ENCODE measurements at places on chromosomes 16 and 17.

- no peak for DNase-seq
These were observed 30.3 kb upstream of the RCVRN start for GRCh38 chr17:9935408-9935807.

- DNase-seq: no peak
These were observed 214.4 kb downstream of the C16orf78 start for GRCh38 chr16:49588026-49588425.

DNA sequence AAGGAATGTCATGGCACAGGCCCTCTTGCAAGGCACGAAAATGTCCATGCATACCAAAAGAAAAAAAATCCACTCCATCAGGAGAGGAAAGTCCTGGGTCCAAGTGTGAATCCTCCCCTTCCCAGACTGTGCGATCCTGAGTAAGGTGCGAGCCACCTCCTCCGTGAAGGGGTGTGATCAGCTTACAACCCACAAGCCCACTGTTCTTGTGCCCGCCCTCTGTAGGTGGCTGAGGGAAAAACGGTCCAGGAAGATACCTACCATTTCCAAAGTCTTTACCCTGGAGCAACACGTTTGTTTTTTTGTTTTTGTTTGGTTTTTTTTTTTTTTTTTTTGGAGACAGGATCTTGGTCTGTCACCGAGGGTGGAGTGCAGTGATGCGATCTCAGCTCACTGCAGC, 116.5 kb downstream of the ZNF423 start:
- no peak for DNase-seq

DNA sequence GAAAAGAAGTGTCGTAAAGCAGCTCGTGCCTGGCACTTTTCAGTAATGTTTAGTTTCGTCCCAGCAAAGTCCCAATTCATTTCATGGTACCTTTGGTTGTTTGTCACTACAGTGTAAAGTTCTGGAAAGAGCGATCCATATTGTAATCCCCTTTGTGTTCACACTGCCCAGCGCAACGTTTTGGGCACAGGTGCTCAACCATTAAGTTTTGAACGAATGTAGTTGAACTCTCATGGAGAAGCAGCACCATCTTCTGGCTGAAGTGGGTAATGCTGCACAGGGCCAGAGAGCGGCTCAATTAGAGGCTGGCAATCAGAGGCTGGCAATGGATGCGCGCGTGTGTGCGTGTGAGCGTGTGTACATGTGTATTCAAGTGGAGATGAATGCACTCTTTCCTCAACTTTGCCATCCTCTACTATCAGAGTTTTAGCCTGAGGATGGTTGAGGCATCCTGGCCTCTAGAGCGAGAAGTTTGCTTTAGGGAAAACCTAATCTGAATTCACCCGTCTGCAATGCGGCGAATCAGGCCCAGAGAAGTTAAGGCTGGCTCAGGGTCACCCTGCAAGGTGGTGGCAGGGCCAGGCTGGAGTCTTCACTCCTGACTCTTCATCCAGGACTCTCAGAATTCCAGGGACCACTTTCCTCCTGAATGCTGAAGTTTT, 29.9 kb downstream of the DYNLL2 start:
- DNase-seq: peak; percentile 95

DNA sequence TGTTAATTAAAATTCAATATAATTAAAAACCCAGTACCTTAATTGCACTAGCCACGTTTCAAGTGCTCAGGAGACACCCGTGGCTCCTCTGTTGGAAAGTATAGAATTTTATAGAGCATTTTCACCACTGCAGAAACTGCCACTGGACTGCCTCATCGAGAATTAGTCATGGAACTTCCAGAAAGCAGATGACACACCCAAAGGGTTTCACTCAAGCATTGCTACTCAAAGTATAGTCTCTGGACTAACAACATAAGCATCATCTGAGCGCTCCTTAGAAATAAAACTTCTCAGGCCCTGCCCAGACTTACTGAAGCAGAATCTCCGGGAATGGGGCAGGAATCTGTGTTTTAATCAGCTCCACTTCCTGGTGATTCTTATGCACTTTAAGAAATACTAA, 63.5 kb upstream of the GPR139 start:
- no peak for DNase-seq

- no peak for DNase-seq
These were observed 156.4 kb downstream of the ZNF18 start for GRCh38 chr17:11840831-11841230.

GRCh38 chr16:57409870-57410587, 5.5 kb downstream of the CCL17 start:
- no peak for DNase-seq

DNA sequence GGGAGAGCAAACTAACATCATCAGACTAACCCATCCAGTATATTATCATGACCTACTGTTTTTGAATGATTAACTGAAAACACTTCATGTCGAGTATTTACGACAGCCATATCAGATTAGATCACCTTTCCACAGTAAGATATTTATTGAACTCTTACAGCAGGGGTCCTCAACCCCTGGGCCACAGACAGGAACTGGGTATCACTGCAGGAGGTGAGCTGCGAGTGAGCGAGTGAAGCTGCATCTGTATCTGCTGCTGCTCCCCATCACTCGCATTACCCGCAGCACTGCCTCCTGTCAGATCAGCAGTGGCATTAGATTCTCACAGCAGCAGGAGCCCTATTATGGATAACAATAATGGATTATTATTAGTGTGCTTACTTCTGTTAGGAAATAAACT, 59.5 kb downstream of the NETO2 start:
- DNase-seq: no peak

- no peak for DNase-seq
These were observed 37.1 kb upstream of the TEKT1 start for GRCh38 chr17:6868582-6868981.

DNA sequence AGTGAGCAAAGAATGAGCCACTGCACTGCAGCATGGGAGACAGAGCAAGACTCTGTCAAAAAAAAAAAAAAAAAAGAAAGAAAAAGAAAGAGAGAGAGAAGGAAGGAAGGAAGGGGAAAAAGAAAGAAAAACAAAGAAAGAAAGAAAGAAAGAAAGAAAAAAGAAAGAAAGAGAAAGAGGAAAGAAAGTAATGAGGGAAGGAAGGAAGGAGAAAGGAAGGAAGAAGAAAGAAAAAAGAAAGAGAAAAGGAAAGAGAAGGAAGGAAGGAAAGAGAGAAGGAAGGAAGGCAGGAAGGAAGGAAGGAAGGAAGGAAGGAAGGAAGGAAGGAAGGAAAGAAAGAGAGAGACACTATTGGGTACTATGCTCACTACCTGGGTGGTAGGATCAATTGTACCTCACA, 122.2 kb upstream of the ERCC4 start:
- no peak for DNase-seq

DNA sequence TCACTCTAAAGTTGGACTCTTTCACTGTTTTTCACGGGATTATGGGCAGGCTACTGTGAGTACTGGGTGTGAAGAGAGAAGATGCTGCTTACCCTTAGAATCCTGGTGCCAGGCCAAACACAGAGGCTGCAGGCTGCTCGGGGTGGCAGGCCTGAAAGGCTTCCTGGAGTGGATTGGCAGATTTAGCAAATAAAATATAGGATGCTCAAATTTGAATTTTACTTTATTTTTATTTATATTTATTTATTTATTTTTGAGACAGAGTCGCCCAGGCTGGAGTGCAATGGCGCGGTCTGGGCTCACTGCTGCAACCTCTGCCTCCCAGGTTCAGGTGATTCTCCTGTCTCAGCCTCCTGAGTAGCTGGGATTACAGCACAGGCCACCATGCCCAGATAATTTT, 14.9 kb upstream of the STAC2 start:
- DNase-seq: no peak

DNA sequence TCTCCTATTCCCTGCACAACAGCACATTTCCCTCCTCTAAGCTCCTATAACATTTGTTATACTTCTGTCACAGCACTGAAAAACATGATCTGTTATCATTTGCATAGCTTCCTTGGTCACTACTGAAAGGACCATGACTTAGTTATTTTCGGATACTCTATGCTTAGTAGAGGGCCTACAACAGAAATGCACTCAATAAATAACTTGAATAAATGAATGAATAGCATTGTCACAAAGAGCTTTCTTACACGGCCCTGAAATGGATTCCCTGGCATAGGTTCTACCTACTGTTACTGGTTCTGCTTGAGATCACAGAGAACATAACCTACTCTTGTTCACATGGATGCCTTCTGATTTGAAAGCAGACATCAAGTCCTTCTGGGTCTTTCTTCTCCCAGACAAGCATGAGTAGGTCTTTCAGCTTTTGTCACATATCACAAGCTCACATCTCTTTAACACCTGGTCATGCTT, 41.6 kb downstream of the MYO1D start:
- no peak for DNase-seq

DNA sequence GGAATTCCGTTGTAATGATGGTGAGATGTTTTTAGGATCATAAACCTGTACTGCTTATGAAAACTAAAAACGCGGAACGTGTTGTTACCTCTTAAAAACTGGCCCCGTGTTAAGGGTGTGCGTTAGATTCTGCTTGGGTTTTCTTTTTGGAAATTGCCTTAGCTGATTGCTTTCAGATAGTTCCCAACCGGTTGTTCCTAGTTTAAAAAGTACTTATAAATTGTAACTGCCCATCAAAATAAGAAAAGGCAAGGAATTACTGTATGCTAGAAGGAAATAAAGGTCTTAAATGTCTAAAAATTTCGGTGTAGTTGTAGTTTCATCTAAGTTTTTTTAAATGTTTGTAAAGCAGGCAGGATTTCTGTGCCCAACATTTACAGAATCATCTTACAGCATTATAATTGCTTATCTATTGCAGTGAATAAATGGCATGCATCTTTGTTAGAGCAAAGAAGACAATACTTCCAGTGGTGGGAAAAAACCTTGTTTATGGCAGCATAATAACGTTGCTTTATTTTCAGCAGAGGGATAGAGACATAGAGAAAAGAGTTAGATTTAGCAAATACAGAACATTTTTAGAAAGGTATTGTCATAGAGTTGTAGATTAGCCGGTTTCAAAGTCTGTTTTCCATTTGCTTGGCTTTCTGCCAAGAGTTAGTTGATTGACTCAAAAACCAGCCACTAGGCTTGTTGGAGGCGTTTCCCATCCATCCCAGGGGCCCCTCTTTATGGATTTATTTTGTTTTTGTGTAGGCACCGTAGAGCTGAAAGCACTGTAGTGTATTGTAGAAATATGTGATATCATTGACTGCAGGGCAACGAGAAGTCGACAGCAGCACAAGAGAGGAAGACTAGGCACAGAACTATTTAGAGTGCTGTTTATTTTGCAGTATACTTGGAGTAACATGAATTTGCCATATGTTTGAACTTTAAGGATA, 1.7 kb downstream of the PPM1D start:
- peak; percentile 60 for DNase-seq

GRCh38 chr17:62662855-62663254, 35.4 kb downstream of the MRC2 start:
- no peak for DNase-seq

GRCh38 chr16:84096447-84097005, 20.2 kb downstream of the MBTPS1 start:
- DNase-seq: no peak

DNA sequence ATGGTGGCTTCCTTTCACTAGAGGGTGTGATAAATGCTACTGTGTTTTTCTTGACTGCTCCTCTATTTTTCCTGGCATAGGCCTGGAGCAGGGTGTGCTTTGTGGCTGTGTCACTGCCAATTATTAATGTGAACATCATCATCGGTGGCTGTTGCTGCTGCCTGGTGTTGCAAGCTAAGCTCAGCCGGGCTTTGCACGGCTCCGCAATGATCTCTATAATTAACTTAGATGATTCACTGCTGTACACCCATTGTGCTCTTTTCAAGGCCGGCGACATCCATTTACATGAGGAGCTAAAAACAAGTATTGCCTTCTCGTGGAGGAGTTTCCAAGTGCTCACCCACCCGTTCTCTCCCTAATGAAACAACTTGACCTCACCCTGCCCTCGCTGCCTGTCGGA, 160.1 kb upstream of the IRX3 start:
- DNase-seq: no peak
